ENCODE measurements at places on chromosomes 13 and 19. TPM values are rescaled to one million over a fixed set of nuclear protein-coding genes. Genes with fewer than 3 reads are reported as not detected.

ZNF492 gene
- 0.15 TPM for total RNA-seq

FAM216B gene
- total RNA-seq, result not detected

NXNL1 gene
- total RNA-seq, result not detected

ZNF837 gene
- 1.1 TPM for total RNA-seq

PALM3 gene
- total RNA-seq, result not detected

PSG6 gene
- total RNA-seq, result not detected
